ENCODE measurements at places on chromosomes 13 and 19.
A peak's percentile ranks its signal among the peaks of the same experiment; 100 is the strongest.

- DNase-seq: no peak
Observed at GRCh38 chr13:99057310-99057975, 79.6 kb upstream of the DOCK9 start.

DNA sequence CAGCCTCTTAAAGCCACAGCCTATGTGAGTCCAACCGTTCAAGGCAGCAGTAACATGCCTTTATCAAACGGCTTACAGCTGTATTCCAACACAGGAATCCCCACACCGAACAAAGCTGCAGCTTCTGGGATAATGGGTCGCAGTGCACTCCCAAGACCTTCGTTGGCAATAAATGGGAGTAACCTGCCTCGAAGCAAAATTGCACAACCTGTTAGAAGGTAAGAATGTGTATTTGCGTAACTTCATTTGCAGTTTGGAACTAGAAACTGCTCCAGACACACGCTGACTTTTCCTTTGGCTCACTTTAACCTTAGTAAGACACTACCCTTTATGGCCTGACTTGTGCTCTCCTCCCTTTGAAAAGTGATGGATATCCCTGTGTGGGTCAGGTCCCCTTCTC, 63.4 kb downstream of the SLAIN1 start:
- no peak for DNase-seq

GRCh38 chr19:50486823-50487515, 10.3 kb upstream of the GARIN5A start:
- DNase-seq: peak; percentile 11

DNA sequence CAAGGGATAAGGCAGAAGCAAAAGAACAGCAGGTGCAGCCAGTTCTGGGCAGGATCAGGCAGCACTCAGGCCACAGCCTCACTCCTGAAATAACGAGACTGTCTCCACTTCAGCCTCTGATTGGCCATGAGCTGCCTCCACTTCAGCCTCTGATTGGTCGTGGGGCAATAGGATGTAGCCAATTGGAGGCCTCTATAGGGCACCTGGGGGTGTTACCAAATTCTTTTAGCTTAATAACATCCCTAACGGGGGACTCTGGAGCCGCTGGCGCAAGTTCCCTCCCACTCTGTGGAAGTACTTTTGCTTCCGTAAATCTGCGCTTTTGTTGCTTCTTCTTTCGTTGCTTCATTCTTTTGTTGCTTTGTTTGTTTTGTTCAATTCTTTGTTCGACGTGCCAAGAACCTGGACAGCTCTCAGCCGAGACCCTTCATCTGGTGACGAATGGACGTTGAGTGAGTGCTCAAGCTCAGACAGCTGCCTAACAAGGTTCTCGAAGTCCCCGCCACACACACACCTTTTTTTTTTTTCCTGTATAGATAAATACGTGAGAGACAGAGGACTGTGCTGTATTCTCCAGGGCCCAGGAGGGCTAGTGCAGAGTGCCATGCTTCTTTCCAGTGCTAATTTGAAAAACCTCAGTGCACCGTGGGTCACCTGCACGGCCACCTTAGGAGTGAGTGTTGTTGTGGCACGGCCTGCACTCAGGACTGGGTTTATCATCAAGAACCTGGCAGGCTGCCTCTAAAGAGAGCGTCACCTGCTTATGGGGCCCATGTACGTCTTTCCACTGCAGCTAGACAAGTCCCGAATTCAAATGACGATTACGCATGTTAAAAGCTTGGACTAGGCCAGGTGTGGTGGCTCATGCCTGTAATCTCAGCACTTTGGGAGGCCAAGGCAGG, 32.0 kb upstream of the TUBGCP3 start:
- no peak for DNase-seq

GRCh38 chr13:20570517-20570916, 3.6 kb downstream of the IFT88 start:
- DNase-seq: no peak

GRCh38 chr19:41889896-41890295, 6.9 kb downstream of the ARHGEF1 start:
- DNase-seq: peak; percentile 52

DNA sequence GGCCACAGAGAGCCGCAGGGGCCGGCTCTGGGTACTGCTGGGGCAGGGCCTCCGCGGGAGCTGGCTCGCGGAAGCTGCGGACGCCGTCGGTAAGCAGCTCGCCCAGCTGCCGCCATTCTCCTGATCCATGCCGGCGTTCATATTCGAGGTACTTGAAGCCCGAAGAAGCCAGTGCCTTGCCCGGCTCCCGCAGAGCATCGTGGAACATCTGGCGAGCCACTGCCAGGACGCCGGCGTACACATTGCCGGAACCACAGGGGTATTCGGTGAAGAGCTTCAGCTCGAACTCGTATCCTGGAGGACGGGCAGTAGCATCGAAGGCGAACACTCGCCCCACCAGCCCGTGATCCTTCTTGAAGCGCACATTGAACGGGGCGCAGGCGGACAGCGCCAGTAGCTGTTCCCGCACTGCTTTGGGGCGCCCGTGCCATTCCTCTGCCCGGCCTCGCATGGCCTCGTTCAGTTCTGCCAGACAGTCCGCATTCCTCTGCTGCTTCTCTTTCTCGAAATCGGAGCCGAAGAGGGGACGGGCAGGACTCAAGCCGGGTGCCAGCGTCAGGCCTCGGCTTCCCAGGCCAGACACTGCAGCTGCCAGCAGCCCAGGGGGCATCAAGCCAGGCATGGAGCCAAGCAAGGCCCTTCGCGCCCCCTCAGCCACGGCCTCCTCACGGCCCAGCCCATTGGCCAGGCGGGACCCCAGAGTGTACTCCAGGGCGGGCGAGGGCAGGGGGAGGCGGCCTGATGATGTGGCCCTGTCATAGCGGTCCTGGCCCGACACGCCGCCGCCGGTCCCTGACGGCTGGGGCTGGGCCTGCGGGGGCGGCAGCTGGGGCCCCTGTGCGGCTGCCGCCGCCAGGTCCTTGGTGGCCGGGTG, 1.0 kb downstream of the IRF2BP1 start:
- no peak for DNase-seq

- no peak for DNase-seq
Observed at GRCh38 chr13:97005625-97006262, 11.5 kb upstream of the OXGR1 start.

GRCh38 chr13:31352467-31352866, 152.7 kb downstream of the B3GLCT start:
- no peak for DNase-seq

- DNase-seq: no peak
Observed at GRCh38 chr19:8366961-8367326, 3.0 kb downstream of the ANGPTL4 start.

DNA sequence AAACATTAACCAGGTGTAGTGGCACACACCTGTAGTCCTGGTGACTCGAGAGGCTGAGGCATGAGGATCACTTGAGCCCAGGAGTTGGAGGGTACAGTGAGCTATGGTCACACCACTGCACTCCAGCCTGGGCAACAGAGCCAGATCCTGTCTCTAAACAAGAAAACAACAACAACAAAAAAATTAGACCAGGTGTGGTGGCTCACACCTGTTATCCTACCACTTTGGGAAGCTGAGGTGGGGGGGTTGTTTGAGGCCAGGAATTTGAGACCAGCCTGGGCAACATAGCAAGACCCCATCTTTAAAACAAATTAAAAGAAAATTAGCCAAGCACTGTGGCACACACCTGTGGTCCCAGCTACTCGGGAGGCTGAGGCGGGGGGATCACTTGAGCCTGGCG, 20.8 kb upstream of the PTPRS start:
- DNase-seq: no peak

DNA sequence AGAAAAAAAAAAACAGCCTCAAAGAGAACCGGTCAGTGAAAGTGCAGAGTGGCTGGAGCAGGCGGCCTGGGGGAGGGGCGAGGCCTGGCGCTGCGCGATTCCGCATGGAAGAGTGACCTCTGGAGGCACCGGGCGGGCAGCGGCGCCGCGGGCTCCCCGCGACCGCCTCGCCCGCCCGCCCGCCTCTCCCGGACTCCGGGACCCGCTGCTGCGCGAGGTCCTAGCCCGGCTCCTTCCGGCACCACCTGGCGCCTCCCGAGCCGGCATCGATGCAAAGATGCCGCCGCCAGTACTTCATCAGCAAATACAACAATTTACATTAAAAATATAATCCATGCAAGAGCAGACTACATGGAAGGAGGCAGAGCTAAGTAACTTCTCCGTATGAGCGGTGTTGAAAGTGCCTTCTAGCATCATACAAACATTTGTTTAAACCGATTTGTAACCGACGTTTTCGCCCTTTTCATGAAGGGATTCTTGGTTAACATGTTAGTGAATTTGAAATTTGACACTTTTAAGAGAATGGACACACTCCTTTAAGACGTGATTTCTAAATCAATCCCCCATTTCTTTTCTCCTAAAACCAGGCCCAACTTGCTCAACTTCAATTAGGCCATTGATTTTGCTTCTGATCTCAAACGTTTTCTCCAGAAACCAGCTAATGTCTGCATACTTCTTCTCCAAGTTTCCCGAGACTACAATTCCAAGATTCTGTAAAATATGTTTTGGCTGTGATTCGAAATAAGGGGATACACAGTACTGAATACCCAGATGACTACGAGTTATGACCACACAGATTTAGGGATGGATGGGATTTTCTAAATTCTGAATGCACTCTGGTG, 2.1 kb downstream of the EFNB2 start:
- no peak for DNase-seq

DNA sequence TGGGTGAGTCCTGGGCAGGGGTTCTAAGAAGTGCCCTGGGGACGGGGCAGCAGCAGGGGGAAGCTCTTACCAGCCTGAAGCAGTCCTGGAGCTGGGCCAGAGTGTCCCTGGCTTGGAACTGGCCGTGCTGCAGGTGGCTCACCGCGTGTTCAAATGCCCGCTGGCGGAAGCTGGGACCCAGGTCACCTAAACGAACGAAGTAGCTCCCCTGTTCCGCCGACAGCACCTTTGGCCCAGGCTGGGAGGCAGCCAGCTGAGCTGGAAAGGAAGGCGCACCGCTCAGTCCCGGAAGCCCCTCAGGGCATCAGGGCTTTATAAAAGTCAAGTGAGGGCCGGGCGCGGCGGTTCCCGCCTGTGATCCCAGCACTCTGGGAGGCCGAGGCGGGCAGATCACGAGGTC, 9.6 kb downstream of the PLIN4 start:
- DNase-seq: no peak

DNA sequence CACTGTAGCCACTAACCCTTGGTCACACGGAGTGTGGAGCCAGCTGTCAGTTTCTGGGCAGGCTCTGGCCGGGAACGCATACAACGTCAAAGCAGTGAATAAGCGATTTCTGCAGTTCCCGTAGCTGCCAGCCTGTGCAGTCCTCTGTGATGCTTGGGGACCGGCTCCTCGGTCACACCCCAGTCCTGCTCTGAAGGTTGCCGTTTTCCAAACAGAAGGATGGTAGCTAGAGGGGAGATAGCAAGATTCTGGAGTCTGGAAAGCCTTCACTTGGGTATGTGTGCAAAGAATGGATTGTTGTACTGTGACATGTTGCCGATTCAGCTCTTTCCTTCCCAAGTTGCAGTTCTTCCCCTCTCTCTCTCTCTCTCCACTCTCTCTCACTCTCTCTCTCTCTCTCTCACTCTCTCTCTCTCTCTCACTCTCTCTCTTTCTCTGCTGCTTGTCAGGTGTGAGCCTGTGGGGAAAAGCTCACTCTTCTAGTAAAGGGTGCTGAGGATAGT, 38.7 kb upstream of the C1QTNF9 start:
- peak; percentile 76 for DNase-seq

- DNase-seq: no peak
Observed at GRCh38 chr13:102873653-102874052, 27.8 kb downstream of the ERCC5 start.

- DNase-seq: no peak
Observed at GRCh38 chr13:33606692-33607091, 211.3 kb upstream of the RFC3 start.

GRCh38 chr13:23988546-23989122, 91.3 kb upstream of the C1QTNF9B start:
- DNase-seq: no peak

GRCh38 chr19:12792051-12792852, 966 bp downstream of the JUNB start:
- DNase-seq: peak; percentile 68

- DNase-seq: no peak
Observed at GRCh38 chr13:111317571-111318345, 2.7 kb upstream of the TEX29 start.

GRCh38 chr13:47846886-47847285, 154.2 kb downstream of the SUCLA2 start:
- DNase-seq: no peak

DNA sequence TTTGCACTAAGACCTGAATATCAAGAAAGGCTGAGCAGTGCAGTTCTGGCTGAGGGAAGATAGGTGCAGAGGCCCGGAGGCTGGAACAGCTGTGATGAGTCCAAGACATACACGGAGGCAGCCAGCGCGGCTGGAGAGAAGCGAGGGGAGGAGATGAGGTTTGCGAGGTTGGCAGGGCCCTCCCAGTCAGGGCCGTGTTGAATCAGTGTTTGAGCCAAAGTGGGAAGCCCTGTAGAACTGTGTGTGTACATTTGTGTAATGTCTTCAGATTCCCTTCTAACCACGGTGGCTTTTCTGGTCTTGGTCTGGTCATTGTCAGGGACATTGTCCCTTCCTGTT, 34.9 kb downstream of the PAK4 start:
- DNase-seq: no peak

DNA sequence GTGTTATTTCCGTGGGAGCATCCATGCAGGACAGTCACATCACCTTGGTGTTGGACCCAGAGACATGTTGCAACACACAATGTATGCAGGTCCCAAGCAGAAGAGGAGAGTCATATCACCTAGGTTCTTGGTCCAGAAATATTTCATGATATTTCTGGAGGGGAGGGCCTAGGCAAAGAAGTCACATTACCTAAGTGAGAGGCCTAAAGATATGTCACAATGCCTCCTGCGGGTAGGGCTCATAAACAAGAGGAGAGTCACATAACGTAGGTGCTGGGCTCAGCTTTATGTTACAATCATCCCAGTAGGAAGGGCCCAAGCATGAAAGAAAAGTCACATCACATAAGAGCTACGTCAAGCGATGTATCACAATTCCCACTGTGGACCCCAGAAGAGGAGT, 10.8 kb upstream of the ZNF724 start:
- DNase-seq: no peak

DNA sequence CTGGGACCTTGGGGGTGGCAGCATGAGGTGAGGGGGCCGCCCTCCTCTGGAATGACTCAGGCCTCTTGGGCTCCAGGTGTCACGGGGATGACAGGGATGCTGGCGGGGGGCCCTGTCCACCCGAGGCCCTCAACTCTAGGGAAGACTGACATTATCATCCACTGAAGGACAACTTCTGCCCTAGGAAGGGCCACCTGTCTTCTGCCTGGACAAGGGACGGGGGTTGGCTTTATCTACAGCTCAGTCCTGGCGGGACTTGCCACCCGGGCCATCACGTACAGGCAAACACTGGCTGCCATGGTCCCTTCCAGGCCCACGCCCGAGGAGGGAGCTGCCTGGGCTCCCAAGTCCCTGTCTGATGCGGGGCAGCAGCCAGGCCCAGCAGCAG, 130.7 kb downstream of the STK24 start:
- no peak for DNase-seq

GRCh38 chr13:53694814-53695532, 666.4 kb downstream of the OLFM4 start:
- no peak for DNase-seq

DNA sequence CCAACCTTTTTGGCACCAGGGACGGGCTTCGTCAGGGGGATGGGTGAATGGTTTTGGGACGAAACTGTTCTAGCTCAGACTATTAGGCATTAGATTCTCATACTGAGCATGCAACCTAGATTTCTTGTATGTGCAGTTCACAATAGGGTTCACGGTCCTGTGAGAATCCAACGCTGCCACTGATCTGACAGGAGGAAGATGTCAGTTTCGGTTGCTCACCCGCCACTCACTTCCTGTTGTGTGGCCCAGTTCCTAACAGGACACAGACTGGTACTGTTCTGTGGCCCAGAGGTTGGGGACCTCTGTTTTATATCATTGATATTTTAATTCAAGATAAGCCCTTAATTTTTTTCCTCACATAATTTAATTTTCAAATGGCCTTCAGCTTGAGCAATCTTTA, 26.7 kb upstream of the TDRD3 start:
- no peak for DNase-seq

Measured in CD8-positive, alpha-beta T cell (primary cell).